CD14-positive monocyte (primary cell): ENCODE measurements at places on chromosomes 7 and 10.

DNA sequence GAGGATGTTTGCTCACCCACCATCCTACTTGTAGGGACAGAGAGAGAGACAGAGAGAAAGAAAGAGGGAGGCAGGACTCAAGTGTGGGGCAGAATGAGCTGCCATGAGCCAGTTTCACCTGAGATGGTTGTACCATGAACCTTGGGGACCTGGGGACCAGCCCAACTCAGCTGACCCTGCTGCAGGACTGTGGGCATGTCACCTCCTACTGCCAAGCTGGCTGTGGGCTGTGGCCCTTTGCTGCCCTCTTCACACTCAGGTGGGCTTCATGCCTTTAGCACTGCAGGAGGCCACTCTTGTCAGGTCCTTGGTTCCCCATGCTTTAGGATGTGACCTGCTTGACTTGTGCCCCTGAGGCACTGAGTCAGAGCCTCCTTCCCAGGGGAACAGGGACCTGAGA, 108.2 kb upstream of the PCBD1 start:
- no peak for DNase-seq

GRCh38 chr10:80161321-80162083, 29.0 kb downstream of the PLAC9 start:
- DNase-seq = no peak

- DNase-seq = no peak
Observed at GRCh38 chr10:52313256-52313932, 687 bp upstream of the DKK1 start.

DNA sequence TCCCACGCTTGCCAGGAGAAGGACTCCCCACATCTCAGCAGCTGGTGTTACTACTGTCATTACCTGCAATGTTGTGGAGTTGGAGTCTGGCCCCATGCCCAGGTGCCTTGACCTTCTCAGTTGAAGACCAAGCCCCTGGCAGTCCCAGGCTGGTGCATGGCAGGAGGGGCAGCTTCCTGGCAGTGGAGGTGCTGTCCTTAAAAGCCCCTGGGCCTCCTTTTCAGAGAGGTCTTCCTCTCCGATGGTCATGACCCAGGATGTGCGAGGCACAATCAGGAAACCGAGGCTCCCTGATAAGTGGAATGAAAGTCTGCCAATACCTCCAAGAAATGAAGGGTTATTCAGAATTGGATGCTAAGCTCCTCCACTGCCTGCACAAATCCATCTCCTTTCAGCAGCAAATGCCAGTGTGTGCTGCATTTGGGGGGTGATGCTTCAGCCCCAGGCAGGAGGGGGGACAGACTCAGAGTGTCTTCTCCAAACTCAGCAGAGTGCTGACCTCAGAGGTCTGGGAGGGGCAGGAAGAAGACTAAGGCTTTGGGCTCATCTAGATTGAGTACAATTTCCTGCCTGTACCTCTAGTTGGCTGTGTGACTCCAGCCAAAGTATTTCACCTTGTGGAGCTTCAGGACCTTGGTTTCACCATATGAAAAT, 97.0 kb upstream of the DDC start:
- DNase-seq = peak; percentile 6

DNA sequence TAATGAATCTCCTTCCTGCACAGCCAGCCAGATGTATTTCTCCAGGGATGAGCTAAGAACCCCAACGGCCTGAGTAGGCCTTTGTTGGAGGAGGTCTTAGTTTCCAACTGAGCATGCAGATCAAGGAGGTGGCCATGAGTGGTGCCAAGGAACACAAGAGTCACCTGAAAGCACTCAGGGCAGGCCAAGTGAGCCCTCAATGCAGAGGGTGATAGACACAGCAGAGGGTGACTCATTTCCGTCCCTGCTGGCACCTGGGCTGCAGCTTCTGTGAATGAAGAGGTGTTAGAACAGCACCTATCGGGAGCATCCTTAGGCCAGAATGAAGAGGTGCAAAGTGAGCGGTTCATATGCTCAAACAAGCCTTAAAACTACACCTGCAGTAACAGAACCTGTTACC, 211.8 kb downstream of the FRMD4A start:
- DNase-seq = no peak

DNA sequence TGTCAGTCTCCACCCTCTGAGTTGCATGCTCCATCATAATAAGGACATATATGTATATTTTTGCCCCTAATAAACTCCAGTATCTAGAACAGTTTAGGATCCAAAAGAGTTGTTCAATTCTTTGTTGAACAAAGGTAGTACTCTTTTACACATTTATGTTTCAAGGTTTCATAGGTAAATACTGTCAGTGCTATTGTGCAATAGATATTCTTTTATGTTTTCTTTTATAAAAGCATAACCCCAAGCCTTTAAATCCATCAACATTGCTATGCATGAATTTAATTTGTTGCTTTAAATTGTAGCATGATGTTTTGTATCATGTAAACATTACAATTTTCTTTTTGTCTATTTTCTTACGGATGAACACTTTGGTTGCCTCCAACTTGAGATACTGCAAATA, 469.7 kb upstream of the COBL start:
- DNase-seq = no peak

DNA sequence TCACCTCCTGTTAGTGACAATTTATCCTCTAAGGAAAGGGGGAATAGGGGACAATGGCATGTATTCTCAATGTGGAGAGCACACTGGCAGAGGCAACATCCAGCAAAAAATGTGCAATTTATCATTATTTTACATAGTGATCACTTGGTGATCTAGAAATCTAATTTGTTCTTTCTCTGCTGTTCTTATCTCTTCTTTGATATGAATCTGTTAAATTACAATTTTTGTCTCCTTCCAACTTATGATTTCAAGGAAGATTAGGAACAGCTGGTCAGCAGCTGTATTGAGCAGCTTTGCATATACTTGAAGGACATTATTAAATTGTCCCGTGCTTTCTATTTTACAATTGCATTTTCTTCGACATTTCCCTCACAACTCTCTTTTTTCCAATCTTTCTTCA, 213.1 kb downstream of the MAGI2 start:
- no peak for DNase-seq
